ENCODE measurements at places on chromosomes 7 and 10.

- DNase-seq = no peak
Measured at GRCh38 chr7:362402-363096, 72.6 kb downstream of the FOXL3 start.

GRCh38 chr10:129832573-129833467 is 131.3 kb downstream of the EBF3 start:
- no peak for DNase-seq

DNA sequence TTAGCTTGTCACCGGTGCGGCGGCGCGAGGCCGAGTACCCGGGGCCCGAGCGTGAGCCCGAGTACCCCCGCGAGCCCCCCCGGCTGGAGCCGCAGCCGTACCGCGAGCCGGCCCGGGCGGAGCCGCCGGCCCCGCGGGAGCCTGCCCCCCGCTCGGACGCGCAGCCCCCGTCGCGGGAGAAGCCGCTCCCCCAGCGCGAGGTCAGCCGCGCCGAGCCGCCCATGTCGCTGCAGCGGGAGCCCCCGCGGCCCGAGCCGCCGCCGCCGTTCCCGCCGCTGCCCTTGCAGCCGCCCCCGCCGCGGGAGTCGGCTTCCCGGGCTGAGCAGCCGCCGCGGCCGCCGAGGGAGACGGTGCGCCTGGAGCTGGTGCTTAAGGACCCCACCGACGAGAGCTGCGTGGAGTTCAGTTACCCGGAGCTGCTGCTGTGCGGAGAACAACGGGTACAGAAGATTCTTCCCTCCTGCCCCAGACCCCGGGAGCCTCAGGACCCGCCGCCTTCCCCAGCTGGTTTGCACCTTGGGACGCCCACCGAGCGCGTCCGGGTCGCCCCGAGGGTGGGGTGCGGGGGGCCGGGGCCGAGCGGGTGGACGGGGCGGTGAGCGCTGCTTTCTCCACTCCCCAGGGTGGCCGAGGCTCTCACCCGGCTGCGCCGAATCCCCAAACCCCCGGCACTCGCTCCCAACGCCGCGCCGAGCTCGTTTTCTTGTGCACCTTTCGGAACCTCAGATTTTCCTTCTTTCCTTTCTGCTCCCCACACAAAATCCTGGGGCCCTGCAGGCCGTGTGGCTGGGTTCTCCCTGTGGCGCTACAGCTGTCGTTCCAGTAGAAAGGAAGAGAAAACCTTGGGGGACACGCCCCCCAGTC is 708 bp downstream of the UBN2 start:
- no peak for DNase-seq

GRCh38 chr7:12327922-12328321 is 75.7 kb downstream of the VWDE start:
- no peak for DNase-seq

DNA sequence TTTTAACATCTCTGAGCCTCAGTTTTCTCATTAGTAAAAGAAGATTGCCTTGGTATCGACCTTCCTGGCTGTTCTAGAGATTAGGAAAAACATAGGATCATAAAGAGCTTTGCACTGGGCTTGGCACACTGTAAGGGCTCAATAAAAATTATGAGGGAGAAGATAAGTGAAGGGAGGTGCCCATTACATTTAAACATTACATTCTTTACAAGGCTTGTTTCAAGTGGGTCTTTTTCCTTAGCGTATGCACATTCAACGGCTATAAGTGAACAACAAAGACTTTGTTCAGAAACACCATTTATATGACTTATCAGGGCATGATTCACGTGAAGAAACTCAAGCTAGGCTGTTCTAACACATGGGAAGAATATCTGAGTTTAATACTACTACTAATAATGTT is 351.9 kb upstream of the NPVF start:
- no peak for DNase-seq

Data from stromal cell of bone marrow (primary cell).